ENCODE measurements at places on chromosomes 11 and 22. TPM values are rescaled to one million over a fixed set of nuclear protein-coding genes. Genes with fewer than 3 reads are reported as not detected.

The APOL4 gene
- polyA plus RNA-seq: not detected

The RPS13 gene
- 1,509 TPM for polyA plus RNA-seq

The DMC1 gene
- polyA plus RNA-seq: 0.14 TPM

The PNPLA3 gene
- polyA plus RNA-seq: 4.5 TPM

The LMO1 gene
- polyA plus RNA-seq: 4.4 TPM

The OR52B2 gene
- polyA plus RNA-seq: not detected

The TIMM10B gene
- 21.8 TPM for polyA plus RNA-seq

The SCUBE1 gene
- polyA plus RNA-seq: 21.6 TPM

The P2RY6 gene
- not detected for polyA plus RNA-seq

The MIAT gene
- 529 TPM for polyA plus RNA-seq

The LGR4 gene
- polyA plus RNA-seq: 8.7 TPM

The NOX4 gene
- polyA plus RNA-seq: 0.71 TPM

Measured in neural cell (in vitro differentiated cells).